ENCODE measurements at places on chromosomes 1 and 21.

DNA sequence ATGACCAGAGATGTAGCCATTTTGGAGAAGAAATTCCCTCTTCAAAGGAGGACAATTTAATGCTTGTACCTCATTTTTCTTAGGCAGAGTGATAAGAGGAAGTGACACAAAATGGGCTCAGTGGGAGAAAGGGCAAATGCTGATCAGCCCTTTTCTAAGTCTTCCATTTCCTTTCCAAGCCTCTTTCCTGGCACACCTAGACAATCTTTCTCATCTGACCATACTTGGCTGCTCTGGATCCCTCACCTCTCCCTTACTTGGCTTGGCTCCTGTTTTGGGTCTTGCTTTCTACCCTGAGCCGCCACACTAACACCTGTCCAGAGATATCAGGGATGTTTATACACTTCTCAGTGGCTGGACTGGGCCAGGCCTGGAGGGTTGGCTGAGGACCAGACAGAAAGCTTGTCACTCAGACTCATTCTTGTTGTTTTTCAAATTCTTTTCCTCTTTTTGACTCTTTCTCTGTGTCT lies 13.1 kb downstream of the TXNIP start:
- no peak for DNase-seq

DNA sequence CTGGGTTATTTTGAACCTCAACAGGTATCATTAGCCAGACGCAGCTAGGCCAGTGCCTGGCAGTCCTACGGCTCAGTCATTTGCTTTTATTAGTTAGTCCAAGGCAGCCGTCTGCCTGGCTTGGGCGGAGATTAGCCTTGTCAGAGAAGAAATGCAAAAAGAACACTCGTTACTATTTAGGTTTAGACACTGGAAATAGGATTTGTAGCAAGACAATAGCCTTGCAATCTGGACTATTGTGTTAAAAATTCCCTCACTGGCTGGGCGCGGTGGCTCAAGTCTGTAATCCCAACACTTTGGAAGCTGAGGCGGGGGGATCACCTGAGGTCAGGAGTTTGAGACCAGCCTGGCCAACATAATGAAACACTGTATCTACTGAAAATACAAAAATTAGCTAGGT lies 11.0 kb upstream of the PRKCZ start:
- no peak for DNase-seq

DNA sequence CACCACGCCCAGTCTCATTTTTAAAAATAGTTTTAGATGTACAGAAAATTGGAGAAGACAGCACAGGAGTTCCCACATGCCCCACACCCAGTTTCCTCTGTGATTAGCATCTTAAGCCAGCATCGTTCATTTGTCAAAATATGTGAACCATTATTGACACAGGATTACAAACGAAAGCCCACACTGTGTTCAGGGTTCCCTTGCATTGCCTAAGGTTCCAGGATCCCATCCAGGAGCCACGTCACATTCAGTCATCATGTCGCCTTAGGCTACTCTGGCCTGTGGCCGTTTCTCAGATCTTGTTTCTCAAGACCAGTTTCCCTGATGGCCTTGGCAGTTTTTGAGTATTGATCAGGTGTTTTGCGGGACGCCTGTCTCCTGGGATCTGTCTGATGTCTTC lies 34.7 kb upstream of the TNFRSF1B start:
- no peak for DNase-seq

DNA sequence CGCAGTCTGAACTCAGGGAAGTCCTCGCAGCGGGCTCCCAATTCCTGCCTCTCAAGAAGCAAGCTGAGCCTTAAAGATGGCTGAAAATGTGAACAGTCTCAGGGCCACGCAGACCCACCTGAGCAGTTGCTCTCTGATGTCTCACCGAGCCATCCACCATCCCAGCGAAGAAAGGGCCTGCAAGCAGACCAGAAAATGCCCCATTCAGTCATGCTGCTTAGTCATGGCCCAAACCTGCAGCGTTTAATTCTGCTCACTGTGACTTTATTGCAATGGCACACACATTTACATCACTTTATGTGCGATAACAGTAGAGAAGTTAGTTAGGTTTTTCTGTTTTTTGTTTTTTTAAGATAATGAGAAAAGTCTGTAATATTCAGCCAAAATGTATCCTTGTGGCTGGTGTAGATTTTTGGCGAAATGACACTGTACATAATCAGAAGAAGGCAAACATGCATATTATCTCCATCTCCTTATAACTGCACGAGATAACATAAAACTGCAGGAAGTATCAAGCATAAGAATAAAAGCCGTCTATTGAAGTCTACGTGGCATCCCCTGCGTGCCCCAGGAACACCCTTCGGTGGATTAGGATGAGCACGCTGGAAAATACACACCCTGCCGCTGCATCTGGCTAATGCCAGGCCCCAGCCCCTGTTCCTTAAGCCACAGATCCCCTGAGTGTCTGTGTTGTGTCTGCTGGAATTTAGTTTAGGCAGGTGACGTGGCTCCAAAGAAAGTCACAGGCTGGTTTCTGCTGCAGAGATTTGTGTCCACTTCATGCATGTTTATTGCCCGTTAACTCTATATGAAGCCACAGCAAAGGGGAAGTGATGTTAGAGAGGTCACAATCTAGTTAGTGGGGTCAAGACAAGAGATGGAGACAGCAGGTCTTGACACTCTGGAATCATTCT lies 119.8 kb upstream of the IRF2BP2 start:
- no peak for DNase-seq

DNA sequence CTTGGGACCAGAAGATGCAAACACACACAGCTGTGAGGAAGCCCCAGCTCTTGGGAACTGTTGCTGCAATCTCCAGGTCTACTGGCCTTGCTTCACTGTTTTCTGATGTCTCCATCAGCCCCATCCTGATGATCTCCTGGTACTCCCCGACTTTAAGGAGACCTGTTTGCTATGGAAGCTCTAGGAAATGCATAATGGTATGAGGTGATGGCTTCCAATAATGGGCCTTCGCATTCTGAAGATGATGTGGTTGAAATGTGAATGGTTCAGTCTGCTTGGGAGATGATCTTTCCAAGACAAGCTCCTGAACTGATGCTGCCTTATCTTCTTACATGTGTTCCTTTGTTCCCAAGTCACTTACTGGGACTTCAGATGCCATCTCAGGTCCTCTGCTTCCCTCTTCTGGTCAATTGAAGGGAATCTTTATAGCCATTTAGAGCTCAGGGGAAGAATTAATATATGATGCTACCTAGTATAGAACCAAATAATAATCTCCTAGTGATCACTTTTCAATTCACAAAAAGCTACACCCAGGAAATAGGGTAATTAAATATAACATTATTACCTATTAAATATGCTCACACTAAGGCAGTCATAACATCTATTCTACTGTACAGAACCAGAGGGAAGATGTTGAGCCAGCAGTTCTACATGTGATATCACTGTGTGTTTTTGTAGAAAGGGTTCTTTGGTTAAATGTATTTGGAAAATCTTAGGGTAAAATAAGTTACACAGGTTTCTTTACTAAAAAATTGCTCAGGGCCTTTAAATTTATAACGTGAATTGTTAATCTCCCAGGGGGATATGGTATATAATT lies 73.9 kb upstream of the VTCN1 start:
- no peak for DNase-seq

GRCh38 chr1:88035578-88035977 lies 648.5 kb upstream of the PKN2 start:
- DNase-seq = no peak

DNA sequence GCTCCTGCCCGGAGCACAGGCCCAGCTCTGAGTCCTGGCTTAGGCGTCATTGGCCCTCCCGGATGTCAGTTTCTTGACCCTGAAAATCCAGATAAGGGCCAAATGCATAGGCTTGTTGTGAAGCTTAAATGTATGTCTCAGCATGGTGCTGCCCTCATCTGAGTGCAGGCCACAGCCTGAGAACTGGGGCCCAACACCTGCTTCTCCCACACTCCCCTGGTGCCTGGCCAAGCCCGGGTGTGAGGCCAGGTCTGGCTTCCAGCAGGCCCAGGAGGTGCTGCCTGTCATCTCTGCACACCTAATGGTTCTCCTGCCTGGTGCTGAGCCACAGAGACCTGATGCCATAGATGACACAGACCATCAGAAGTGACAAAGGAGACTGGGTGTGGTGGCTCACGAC lies 14.0 kb downstream of the MX2 start:
- DNase-seq = no peak

DNA sequence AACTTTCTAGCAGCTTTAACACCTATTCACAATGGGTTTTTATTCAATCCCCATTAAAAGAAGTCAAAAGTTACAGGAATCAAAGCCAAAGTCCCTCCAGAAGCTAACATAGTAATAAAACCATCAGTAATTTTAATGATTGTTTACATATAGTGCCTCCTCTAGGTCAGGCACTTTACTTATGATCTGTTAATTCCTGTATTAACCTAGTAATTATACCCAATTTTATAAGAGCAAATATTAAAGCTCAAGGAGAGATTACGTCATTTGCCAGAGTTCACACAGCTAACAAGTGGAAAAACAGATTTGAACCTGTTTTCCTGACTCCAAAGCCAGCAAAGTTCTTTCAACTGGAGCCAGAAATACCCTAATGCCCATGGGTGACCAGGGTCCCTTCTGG lies 112.9 kb upstream of the F3 start:
- DNase-seq = no peak

GRCh38 chr21:45410865-45411809 lies 6.2 kb downstream of the COL18A1 start:
- no peak for DNase-seq

GRCh38 chr1:47951026-47951425 lies 46.2 kb downstream of the TRABD2B start:
- no peak for DNase-seq

DNA sequence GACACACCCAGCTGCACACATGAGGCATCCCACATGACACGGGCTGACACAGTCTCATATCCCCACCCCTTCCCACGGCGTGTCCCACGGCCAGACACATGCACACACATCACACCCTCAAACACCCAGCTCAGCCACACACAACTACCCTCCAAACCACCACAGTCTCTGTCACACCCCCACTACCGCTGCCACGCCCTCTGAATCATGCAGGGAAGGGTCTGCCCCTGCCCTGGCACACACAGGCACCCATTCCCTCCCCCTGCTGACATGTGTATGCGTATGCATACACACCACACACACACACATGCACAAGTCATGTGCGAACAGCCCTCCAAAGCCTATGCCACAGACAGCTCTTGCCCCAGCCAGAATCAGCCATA lies 22.6 kb downstream of the PODN start:
- DNase-seq = no peak

GRCh38 chr1:7621334-7622219 lies 149.5 kb upstream of the VAMP3 start:
- no peak for DNase-seq

- peak; percentile 17 for DNase-seq
Observed at GRCh38 chr1:54052431-54052933, 522 bp downstream of the TMEM59 start.

DNA sequence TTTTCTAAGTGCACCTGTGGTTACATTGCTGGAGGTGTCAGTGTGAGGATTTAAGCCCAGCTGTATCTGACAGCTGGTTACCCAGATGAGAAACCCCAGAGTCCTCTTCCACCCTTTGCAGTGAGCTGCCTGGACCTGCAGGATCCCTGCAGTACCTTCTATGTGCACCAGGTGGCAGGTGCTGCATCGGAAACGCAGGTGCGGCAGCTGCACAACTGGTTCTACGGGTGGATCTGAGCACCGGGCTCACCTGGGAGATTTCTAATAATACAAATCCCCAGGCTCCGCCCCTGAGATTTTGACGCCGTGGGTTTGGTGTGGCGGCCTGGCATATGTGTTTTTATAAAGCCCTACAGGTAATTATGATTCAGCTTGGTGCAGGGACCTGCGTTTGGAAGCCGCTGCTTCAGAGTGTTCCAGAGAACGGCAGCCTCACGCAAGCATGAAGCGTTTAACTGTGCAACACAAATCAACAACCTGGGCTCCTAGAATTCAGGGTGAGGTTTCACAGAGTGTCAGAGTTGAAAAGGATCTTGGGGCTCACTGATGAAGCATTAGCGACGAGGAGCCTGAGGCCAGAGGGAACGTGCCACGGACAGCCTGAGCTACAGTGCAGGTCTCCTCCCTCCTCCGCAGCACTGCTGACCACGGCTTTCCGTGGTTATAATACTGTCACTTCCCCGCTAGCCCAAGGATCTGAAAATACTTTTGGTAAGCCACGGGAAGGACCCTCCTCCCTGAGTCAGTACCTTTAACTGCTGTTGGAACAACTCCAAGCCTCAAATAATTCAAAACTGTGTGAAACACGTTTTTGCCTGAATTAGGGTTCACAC lies 96.7 kb upstream of the TRABD2B start:
- DNase-seq = peak; percentile 77

GRCh38 chr1:228998179-228998578 lies 262.9 kb downstream of the RHOU start:
- DNase-seq = no peak

GRCh38 chr1:245800901-245801605 lies 646.3 kb downstream of the KIF26B start:
- no peak for DNase-seq

GRCh38 chr1:228374711-228375577 lies 31.7 kb downstream of the TRIM11 start:
- DNase-seq = no peak

DNA sequence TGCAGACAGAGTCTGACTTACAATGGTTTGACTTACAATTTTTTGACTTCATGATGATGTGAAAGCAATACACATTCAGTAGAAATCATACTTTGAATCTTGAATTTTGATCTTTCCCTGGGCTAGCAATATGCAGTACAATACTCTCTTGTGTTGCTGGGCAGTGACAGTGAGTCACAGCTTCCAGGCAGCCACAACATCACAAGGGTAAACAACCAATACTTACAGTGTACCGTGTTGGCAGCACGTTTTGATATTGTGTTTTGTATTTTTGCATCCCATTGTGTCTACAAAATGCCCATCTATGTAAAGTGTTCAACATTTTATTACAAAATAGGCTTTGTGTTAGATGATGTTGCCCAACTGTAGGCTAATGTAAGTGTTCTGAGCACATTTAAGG lies 150.9 kb downstream of the NTMT2 start:
- DNase-seq = no peak

- DNase-seq = no peak
Observed at GRCh38 chr1:211703812-211704537, 28.6 kb upstream of the NEK2 start.

DNA sequence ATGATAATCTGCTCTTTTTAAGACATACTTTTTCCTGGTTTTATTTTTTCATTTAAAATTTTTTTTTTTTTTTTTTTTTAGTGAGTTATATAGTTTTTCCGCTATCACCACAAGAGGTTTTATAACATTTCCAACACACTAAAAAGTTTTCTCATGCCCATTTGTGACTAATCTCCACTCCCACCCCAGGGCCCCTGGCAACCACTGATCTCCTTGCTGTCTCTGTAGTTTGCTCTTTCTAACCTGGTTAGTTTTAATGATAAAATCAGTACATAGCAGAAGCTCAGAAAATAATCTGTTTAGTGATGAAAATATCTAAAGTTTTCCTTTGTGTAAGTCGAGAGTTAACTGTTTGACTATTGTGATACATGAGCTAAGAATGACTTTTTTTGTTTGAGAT lies 41.8 kb downstream of the IARS2 start:
- no peak for DNase-seq

DNA sequence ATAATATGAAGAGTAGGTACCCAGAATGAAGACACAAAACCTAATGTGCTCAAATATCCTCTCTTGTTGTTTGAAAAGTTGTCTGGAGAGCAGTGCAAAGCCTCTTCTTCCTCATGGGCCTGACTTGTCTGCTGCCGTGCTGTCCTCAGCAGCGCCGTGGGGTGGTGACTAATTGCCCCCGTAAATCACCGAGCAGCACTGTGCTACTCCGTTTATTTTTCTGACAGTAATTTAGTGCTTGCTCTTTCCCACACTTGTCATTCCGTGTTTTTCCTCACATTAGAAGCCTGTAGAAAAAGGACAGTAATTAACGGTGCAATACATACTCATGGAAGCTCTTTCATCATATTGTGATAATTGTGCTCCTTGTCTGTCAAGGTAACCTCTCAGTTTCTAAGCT lies 114.8 kb upstream of the BARHL2 start:
- DNase-seq = no peak

GRCh38 chr1:221011145-221011544 lies 131.9 kb downstream of the HLX start:
- no peak for DNase-seq

All from activated naive CD4-positive, alpha-beta T cell treated with anti-CD3 and anti-CD28 coated beads, Interleukin-2, amount 50 U/mL, for 16 hours (primary cell).